B cell (primary cell): ENCODE measurements at places on chromosomes 5 and 9.

- DNase-seq = no peak
These were observed 12.9 kb downstream of the PLEKHG4B start for GRCh38 chr5:104778-105296.

GRCh38 chr5:56142614-56143372 is 90.3 kb downstream of the ANKRD55 start:
- no peak for DNase-seq

DNA sequence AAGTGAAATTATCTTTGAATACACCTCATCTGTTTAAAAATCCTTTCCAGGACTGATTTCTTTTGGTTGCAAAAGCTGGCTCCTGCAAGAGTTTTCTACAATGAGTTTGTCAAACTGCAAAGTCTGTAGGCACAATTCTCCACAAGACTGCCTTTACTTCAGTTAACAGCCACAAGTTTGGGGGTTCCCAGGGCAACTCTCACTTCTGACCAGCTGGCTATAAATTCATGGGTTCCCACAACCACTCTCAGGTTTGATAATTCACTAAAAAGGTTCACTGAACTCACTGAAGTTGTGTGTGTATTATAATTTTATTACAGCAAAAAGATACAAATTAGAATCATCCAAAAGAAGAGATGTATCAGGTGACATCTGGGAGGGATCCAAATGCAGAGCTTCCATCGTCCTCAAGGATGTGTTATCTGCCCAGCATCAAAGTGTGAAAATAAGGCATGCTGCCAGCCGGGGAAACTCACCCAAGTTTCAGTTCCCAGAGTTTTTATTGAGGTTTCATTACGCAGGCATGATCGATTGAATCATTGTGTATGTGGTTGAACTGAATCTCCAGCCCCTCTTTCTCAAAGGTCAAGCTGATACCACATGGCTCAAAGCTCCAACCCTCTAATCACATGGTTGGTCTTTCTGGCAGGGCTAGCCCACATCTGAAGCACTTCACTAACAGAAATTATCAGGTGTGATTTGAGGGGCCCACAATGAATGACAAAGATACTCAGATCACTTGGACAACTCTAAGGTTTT is 19.0 kb upstream of the PSIP1 start:
- no peak for DNase-seq

DNA sequence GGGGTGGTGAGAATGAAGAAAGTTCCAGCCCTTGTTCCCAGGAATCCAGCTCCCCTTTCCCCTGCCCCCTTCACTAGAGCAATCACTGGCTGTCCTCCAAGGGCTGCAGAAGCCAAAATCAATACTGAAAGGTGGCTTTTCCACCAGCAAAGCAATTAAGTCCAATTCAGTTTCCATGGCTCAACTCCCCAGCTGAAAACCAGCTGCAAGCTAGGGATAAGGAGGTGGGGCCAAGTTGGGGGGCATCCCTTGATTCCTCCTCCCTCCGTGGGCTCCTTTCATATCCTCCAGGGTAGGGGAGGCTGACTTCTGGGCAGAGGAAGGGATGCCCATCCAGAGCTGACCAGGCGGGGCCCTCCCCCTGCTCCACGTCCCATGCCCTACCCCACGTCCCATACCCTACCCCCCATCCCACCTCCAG is 22.7 kb downstream of the CAMK2A start:
- DNase-seq = no peak

- peak; percentile 38 for DNase-seq
These were observed 173.0 kb upstream of the DAPK1 start for GRCh38 chr9:87324613-87325194.

- peak; percentile 73 for DNase-seq
These were observed 103.6 kb upstream of the CHD1 start for GRCh38 chr5:99032234-99033013.

DNA sequence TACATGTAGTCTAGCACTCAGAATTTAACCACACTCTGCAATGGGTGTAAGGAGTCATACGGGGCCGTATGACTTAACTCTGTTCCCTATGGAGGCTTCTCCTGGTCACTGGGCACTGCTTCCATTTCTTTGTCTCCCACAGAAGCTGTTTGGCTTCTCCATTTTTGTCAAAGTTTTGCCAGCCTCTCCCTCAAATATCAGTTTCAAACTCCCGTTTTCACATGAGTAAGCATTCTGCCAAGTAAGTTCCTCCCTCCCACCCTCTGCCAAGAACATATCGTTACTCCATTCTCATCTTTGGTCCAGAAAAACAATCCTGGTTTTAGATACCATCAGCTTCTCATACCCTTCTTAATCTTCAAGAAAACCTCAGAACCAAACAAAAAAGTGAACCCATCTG is 6.1 kb downstream of the AFAP1L1 start:
- DNase-seq = no peak

GRCh38 chr5:10453545-10453944 is 11.9 kb downstream of the ROPN1L start:
- DNase-seq = no peak

DNA sequence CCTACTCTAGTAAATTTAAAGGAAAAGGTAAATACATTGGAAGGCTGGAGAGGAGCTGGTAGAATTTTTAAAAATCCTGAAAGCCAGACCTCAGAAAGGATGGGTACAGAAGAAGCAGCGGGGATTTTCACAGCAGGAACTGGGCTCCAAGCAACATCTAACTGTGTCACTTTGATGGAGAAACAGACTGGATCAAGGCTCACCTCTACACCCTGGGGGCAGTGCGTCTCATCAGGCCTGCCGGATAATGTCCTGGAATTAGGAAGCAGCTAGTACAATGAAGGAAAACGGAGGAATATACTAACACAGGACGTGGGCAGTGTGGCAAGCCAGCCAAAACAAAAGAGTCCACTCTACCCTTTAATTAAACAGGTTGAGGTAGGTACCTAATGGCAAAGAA is 463.6 kb downstream of the TAF11L14 start:
- no peak for DNase-seq

GRCh38 chr5:56900858-56901578 is 8.4 kb upstream of the SETD9 start:
- DNase-seq = peak; percentile 73

DNA sequence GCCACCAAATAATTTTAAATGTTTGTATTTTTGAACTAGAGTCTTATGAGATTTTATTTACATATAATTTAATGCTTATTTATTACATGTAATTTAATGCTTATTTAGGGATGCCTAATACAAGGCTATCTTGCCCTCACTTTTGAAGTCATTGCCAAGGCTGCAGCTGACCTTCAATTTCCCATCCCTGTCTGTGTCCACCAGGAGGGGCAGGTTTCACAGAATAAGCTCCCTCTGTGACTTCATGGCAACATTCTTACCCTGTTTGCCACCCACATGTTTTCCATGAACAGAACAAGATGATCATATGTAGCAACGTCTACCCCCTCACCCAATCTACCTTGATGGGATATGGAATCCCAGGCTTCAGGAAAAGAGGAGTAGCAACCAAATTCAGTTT is 27.0 kb downstream of the C5 start:
- peak; percentile 4 for DNase-seq

GRCh38 chr5:61704289-61704688 is 372.2 kb downstream of the ZSWIM6 start:
- no peak for DNase-seq

- no peak for DNase-seq
These were observed 38.0 kb downstream of the VCAN start for GRCh38 chr5:83509540-83509939.

DNA sequence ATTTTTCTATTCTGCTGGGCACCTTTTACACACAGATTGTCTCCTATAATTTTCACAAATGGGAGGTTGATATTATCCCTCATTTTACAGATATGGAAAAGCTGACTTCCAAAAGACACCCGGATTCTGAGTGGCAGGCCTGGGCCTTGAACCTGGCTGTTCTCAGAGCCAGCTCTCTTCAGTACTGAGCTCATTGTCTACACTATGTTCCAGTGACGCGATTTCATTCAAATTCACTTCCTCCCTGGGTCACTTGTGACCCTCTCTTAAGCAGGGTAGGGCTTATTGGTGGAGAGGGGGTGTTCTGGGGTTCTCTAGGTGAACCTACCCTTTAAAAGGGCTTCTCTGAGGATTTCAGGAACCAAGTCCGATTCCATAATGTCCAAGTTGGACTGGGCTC is 70.2 kb downstream of the ANKRD33B start:
- peak; percentile 80 for DNase-seq

- no peak for DNase-seq
These were observed 27.6 kb downstream of the CMBL start for GRCh38 chr5:10279925-10280720.

DNA sequence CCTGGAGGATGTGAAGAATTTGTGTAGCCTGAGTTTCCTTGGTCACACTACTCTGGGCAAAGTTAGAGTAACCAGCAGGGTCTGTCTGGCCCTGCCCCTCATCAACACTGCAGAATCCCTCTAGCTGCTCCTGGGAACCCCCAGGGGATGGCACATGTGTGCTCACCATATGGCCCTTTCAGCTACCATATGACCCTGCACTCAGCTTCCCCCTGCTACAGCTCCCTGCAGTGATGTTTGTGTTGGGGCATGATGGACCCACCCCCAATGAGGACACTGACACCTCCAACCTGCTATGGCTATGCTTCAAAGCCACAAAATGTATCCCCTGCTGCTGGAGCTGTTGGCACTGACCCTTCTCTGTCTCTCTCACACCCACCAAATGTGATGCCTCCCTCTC is 152.7 kb downstream of the SNX18 start:
- no peak for DNase-seq

GRCh38 chr9:15513335-15513734 is 2.6 kb upstream of the PSIP1 start:
- DNase-seq = peak; percentile 20

DNA sequence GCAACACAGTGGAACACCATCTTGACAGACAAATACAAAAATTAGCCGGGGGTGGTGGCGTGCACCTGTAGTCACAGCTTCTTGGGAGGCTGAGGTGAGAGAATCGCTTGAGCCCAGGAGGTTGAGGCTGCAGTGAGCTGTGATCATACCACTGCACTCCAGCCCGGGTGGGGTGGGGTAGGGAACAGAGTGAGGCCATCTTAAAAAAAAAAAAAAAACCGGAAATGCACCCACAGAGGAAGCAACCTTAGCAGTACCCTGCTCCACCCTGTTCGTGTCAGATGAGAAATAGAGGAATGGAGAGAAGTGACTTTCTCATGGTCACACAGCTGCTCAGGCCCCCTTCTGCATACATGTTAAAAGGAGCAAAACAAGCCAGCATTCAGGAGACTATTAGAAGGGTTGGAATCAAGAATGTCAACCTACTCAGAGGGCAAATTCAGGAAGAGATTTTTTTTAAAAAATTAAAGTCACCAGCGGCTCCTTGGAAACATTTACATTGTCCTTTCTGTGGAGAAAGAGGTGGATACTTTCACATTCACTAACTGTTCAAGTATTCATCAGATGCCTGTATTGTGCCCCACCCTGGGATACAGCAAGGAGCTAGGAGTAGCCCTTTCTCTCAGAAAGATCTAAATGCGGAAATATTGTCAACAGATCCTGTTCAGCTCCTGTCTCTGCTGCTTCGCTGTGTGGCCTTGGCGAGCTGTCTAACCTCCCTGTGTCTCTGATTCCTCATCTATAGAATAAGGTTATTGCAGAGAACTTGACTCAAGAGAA is 41.0 kb downstream of the CYFIP2 start:
- peak; percentile 58 for DNase-seq

DNA sequence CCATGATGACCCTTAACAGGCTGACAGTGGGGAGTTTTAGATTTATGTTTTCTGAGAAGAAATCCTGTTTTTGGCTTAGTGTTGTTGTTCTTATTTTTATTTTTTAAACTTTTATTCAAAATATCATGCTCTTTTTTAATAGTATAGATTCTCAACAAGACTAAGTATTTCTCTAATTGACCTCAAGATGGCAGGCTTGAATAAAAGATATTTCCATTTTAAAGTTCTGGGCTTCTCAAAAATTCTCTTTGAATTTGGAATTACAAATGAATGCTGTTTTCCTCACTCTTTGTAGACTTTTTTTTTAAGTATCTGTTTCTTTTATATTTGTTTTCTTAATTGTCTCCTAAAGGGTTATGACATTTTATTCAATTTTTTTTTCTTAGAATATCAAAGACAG is 50.0 kb upstream of the SH3GL2 start:
- DNase-seq = no peak

DNA sequence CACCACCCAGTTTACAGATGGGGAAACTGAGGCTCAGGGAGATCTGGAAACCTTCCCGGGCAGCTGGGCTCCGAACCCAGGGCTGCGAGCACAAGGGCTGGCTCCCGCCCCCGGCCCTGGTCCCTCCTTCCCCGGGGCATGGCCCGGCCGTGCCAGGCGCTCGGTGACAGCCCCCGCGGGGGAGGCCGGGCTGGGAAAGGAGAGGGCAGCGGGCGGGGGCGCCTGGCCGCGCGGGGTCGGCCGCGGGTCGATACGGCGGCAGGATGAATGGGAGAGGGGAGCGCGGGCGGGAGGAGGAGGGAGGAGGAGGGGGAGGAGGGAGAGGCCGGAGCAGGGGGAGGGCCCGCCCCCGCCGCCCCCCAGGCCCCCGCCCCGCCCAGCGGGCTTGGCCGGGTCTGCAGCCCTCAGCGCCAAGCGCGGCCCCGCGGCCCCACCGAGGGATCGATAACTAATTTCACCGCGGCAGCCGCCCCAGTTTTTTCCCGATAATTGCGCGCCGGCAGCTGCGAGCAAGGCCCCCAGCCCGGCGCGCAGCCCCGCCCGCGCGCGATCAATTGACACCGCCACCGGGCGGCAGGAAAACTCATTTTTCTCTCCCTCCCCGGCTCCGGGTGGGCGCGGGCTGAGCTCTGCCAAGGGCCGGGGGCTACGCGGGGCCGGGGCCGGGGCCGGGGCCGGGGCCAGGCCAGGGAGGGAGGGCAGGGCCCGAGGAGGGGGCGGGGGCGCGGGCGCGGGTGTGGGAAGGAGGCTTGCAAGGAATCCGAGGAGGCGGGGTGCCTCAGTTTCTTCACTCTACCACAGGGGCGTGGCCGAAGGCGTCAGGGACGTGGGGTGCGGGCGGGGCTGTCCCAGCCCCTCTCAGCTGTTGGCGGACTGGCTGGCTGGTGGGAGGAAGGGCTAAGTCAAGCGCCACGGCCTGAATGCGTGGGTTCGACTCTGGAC is 52.1 kb downstream of the C9orf50 start:
- no peak for DNase-seq

GRCh38 chr9:111400564-111400898 is 70.5 kb upstream of the OR2K2 start:
- no peak for DNase-seq

DNA sequence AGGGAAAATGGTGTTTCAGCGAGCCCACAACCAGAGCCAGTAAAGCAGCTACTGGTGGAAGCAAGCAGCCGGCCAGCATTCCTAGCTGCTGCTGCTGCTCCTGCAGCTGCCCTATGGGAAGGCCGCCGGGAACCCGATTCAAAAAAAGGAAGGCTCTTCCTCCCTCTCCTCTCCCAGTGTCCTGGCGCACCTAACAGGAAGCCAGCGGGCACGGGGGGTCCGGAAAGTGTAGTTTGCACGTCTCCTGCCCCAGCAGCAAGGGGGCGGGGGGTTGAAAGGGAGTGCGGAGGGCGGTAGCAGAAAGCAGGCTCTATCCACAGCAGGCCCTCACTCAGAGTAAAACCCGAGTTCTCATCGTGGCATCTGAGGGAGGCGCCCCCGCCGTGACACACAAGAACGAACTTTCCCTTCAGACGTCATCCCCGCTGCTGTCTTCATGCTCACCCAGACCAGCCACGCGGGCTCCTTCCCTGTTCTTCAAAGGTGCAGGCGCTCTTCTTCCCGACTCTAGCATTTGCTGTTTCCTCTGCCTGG is 16.5 kb downstream of the GRXCR2 start:
- DNase-seq = peak; percentile 14

- no peak for DNase-seq
These were observed 88.9 kb downstream of the NDUFS4 start for GRCh38 chr5:53649352-53649751.

GRCh38 chr9:764986-765385 is 76.5 kb upstream of the DMRT1 start:
- DNase-seq = no peak
